ENCODE measurements at places on chromosomes 4 and X. TPM values are rescaled to one million over a fixed set of nuclear protein-coding genes. Genes with fewer than 3 reads are reported as not detected.

The CTAG2 gene
- not detected for total RNA-seq

The PCYT1B gene
- total RNA-seq: not detected

The PALLD gene
- 1,537 TPM for total RNA-seq

The SPANXC gene
- total RNA-seq: not detected

The SPACA5 gene
- total RNA-seq: not detected

The ADGRG2 gene
- 0.33 TPM for total RNA-seq

The STS gene
- 5.9 TPM for total RNA-seq

The IL2RG gene
- total RNA-seq: 3.4 TPM

The GLUD2 gene
- total RNA-seq: 0.85 TPM

The MTCP1 gene
- total RNA-seq: 38.3 TPM

The HEPH gene
- 24.0 TPM for total RNA-seq

The NUDT11 gene
- total RNA-seq: not detected

The LDB2 gene
- total RNA-seq: 22.2 TPM

The HMGN5 gene
- total RNA-seq: 2.0 TPM

The MSMO1 gene
- total RNA-seq: 9.2 TPM

The VCX3B gene
- not detected for total RNA-seq

All from heart right ventricle (tissue), 16 donors.